IPS-NIHi11 (cell line): ENCODE measurements at places on chromosomes 7 and 10.

DNA sequence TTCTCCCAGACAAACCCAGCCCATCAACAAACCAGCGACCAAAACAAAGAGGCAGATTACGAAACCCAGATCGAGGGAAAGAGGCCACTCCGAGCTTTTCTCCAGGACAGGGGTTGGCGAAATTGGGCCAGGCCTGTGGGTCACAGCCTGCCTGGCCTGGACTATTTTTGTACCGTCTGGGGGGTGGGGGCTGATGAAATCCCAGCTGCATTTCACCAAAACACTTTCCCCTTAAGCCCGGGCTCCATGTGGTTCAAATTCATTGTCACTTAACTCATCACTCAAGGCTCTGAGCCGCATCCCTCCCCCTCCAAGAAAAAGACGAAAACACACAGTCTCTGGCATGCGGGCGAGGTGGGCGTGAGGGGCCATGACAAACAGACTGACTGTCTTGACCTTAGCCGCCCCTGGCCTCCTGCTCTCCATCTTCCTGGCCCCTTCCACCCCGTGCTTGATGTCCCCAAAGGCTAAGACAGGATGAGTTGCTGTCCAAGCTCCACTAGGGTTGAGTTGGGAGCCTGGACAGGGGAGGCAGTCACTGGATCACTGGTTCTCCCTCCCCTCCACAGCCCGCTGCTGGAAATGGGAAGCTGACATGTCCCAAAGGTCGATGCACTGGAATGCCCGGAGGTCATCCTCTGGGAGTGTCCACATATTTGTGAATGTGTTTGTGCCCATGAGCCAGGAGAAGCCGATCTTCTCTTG is 19.2 kb downstream of the TMEM270 start:
- no peak for DNase-seq

DNA sequence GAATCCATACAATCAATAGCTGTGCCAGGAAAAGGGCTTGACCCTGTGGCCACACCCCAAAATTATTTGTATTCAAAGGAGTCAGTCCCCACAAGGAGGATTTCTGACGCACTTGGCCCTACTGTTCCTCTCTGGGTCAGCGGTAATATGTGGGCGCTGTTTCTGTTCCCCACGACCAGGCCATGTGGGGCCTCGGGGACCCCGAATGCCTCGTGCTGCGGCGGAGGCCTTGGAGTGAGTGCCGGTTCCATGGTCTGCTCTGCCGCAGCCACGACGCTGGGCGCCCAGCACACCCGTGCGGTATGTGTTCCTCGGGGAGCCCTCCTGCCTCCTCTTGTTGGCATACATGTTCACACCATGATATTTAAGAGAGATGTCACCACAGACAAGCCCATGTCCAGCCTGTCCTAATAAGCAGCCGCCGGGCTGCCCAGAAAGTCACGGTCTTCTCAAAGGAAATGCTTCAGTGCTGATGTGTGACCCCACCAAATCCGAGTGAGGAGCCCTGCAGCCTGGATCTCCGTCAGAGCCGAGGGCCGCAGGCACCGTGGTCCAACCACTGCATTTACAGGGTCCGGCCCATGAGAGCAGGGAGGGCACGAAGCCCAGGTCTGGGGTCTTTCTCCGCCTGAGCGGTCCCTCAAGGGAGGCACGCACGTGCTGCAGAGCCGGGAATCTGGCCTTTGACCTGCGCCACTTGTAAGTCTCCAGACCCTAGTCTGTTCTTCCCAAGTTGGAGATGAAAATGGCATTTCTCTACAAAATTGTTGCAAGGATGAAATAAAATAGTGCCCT is 36.0 kb downstream of the EN2 start:
- no peak for DNase-seq

GRCh38 chr10:44292390-44293002 is 92.4 kb downstream of the CXCL12 start:
- DNase-seq = peak; percentile 38

GRCh38 chr7:74485611-74486010 is 31.9 kb downstream of the GTF2IRD1 start:
- DNase-seq = no peak

- no peak for DNase-seq
Observed at GRCh38 chr7:23284871-23285270, 14.3 kb upstream of the MALSU1 start.

- DNase-seq = no peak
Observed at GRCh38 chr10:43796781-43797180, 148.1 kb upstream of the ZNF32 start.
